ENCODE measurements at places on chromosomes 1 and 21.

DNA sequence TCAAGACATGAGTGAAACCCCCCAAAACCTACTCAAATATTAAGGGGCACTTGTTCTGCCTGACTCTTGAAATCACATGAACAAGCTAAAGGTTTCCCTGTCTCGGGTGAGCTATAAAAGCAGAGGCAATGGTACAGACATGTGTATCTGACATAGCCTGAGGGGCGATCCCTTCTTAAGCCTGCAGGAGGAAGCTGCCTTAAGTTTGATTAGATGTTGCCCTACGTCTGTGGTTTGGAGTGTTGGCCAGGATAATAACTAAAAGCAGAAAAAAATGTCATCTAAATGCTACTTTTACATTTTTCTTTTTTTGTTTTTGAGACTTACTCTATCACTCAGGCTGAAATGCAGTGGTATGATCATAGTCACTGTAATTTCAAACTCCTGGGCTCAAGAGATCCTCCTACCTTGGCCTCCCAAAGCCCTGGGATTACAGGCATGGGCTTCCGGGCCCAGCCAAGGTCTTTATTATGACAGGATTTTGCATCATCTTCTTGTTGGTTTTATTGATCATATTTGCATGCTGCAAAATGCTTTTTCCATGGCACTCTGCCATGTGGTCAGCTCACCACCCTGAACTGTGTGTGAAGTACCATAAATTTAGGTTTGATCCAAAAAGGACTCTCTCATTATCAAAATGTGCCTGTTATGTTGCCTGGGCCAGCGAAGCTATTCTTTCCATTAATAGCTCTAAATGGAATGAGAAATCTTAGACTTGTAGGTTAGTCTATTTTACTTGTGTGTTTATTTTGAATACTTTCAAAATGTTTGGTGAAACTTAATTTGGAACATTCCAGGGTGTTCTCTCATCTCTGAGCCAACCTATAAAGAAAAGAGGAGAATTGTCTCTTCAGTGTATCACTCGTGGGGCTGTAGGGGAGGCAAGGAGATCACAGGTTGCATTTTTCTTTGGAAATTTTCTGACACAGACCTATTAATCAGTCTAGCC is 15.0 kb upstream of the HMGN1 start:
- no peak for DNase-seq

- no peak for DNase-seq
Measured at GRCh38 chr1:157540160-157540748, 12.1 kb downstream of the FCRL5 start.

- DNase-seq = no peak
Measured at GRCh38 chr1:95876276-95876675, 642.3 kb downstream of the RWDD3 start.

GRCh38 chr1:32321712-32322291 is 14.2 kb downstream of the MARCKSL1 start:
- peak; percentile 58 for DNase-seq

DNA sequence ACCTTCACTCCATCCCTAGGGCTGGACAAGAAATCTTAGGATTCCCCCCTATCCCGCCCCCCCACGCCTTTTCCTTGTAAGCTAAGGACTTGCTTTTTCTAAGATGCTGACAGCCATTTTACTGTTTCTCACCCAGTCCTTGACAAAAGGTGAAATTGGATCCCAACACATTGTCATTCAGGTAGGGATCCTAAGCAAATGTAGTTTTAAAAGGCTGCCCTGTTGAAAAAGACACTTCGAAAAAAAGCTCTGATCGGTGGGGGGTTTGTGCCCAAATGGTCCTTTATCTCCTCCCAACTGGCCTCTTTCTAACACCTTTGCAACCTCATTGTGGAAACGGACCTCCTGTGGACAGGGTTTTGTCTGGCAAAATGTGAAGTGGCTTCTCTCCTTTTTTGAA is 2.9 kb downstream of the CACHD1 start:
- DNase-seq = no peak

GRCh38 chr1:62637392-62638105 is 40.2 kb downstream of the ANGPTL3 start:
- no peak for DNase-seq

DNA sequence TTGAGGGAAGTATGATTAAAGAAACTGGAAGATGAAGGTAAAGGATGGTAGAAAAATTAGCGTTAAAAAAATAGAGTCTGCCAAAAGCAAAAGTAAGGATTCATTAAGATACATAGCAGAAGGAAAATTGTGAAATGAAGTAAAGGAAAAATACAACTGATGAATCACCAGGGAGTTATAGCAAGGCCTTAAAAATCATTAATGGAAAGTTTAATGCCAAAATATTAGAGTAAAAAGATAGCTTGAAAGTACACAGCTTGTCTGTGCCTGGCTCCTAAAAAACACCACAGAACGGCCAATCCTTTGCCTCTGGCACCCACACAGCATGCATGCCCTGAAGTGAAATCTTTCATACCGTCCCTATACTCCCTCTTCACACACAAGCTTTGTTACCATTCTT is 66.9 kb upstream of the APOBEC4 start:
- DNase-seq = no peak

GRCh38 chr1:156908955-156909354 is 11.5 kb upstream of the LRRC71 start:
- DNase-seq = no peak

DNA sequence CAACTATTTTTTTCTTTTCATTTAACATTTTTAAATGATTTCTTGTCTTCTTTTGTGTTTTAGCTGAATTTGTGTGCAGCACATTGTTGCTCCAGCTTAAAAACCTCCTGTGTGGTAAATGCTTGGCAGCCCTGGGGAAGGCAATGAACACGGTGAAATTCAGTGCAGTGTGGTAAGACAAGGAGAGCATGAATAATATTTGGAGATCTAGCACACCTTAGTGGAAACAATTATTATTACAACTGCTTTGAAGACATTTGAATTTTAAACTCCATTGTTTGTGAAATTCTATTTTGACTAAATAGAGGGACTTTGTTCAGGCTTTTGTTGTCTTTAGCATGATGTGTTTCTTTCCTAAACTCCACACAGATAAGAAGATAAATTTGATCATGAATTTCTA is 242.6 kb upstream of the CXADR start:
- DNase-seq = no peak

DNA sequence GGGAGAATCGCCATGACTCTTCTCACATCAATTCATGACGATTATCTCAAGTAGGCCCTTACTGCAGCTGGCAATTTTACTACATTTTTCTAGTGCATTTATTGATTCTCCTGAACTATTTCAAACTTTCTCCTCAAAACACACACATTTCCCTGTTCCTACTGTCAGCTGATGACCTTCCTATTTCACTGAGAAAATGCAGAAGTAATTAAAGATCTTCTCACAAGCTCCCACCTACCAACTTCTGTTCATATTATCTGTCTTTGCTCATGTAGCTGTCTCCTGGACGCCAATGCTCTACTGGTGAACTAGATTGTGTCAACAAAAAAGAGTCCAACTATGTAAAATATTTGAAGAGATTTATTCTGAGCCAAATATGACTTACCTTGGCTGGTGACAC is 36.4 kb upstream of the FASLG start:
- DNase-seq = no peak

GRCh38 chr1:43625063-43625780 is 24.7 kb upstream of the KDM4A start:
- DNase-seq = no peak

DNA sequence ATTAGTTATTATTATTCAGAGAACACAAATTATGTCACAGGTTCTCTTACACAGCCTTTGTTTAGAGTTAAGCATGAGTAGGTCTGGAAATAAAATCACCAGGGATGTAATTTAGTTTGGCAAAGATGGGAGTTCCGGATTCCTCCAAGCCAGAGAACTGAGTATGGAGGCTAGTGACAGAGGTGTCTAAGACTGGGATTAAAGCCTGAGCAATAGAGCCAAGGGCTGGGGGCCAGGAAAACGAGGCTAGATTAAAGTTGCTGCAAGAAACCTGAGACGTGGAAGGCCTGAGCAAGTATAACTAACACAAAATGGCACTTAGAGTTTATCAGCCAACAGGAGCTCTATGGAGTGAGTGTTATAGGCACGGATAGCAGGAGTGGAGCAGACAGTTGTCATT is 381.6 kb downstream of the SRGAP2C start:
- no peak for DNase-seq

- DNase-seq = no peak
Measured at GRCh38 chr1:232367293-232367692, 262.6 kb downstream of the SIPA1L2 start.

DNA sequence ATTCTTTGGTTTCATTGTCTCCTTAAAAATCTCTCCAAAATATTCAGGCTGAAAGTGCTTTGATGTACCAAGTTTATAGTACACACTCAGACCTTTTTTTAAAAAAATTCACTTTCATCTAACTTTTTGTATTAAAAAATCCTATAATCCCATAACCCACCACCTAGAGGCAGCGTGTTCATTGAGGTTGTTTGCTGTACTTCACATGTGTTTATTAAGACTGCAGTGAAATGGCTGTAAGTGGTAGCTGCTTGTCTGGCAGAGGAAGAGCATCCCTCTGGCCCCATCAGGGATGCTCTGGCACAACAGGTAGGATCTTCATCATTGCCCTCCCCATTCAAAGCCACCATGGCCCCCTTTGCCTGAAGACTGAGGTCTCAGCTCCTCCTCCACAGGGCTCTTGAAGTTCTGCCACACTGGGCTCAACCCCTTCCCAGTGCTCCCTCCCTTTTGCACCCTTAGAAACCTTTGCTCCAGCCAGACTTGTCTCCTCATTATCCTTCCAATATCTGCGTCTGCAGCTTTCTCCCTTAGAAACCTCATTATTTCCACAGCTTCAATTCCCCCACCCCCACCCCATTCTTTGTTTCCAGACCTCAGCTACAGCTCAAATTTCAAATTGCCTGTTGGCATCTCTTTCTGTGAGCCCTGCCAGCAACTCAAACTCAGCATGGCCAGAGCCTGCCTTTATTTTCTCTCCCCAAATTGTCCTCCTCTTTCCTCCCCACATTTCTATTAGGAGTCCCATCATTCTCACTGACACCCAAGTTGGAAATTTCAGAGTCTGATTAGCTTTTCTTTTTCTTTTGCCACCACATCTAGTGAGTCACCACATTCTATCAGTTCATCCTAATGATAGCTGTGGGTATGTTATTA is 369.6 kb upstream of the USP24 start:
- no peak for DNase-seq

- DNase-seq = no peak
Measured at GRCh38 chr1:154460695-154461260, 41.2 kb upstream of the TDRD10 start.
